GM12865 (cell line): ENCODE measurements at places on chromosomes 2 and 18.

GRCh38 chr2:209472112-209472832, 48.4 kb downstream of the MAP2 start:
- no peak for DNase-seq

- no peak for DNase-seq
Measured at GRCh38 chr2:183799761-183800160, 675.5 kb downstream of the NUP35 start.

- no peak for DNase-seq
Measured at GRCh38 chr2:43356774-43357173, 130.4 kb upstream of the ZFP36L2 start.

DNA sequence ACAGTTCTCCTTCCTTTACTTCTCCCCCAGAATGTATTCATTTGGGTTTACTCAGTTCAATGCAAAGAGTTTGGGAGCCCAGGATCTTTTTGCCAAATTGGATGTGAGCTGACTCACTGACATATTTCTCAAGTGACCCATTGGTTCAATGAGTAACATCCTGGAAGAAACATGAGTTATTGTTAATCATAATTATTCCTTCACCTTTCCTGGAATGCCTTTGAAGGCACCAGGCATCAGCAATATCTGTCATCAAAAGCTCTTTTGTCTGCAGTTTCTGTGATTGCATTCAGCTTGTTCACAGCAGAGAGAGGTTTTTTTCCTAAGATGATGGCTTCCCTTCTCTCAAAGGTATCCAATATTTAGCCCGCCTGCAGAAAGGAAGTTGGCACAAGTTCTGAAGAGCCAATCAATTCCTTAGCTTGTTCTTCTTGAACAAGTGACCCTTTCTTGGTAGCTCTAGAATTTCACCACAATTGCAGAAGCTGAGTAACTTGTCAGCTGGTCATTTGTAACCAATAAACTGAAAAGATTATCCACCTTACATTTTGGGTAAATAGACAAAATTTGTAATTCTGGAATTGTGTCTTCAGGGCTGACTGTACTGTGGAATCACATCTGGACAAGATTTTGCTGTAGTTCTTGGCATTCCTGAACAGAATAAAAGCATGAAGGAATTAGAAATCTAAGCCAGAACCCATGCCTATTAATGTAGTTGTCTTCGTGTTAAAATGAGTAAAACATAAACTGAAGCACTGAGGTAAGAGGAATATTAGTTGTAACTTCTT, 72.2 kb upstream of the TMEM17 start:
- no peak for DNase-seq

DNA sequence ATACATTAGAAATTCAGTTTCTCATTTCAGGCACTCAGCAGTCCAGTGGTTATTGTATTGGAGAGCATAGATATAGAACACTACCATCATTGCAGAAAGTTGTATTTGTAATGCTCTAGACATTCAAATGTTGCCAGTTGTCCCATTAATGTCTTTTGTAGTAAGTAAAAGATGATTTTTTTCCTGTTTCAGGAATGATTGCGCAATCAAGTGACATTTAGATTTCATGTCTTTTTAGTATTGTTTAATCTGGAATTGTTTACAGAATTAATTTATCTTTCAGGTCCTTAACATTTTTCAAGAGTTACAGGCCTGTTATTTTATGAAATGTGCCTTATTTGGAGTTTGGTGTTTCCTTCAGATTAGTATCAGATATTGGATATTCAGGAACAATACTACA, 134.7 kb downstream of the MSTN start:
- DNase-seq: no peak

GRCh38 chr2:181626671-181627070, 30.2 kb downstream of the CERKL start:
- DNase-seq: no peak

GRCh38 chr18:42545825-42546224, 569.7 kb downstream of the RIT2 start:
- DNase-seq: no peak

DNA sequence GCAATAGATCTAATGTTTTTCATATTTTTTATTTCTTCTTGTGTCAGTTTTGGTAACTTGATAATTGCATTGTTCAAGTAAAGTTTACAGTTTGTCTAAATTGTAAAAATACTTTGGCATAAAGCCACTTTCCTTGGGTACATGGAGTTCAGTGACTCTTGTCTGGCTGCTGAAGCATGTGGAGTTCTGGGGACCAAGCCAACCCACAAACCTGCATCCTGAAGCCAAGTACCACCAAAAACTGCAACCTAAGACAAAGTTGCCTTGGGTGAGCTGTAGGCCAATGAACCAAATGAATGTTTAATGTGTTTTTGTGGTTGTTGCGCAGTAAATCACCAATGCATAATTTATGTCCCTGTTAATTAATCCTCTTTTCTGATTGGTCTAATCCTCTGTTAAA, 872.6 kb downstream of the BCL11A start:
- DNase-seq: no peak

- DNase-seq: no peak
Measured at GRCh38 chr2:2582998-2583545, 252.0 kb upstream of the MYT1L start.
